ENCODE measurements at places on chromosomes 7 and 10.

DNA sequence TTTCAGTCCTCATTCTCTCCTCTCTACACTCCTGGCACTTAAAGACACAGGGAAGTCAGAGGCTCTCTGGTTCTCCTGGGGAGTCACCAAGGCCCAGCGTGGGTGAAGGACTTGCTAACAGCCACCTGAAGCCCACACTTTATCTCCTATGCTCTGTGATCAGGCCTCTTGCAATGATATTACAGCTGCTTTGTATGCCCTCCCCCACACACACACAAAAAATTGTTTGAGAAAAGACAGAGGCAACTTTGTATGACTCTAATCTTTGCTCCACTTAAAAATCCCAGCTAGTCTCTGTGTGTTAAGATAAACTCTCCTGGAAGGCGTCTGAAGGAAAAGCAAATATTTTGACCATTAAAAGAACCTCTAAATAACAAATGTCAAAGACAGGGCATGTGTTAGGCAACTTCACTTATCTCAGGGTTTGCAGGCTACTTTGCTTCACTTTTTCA is 507.2 kb downstream of the TNS3 start:
- no peak for DNase-seq

- DNase-seq: no peak
Measured at GRCh38 chr10:49039409-49039808, 75.9 kb downstream of the VSTM4 start.

GRCh38 chr7:77362905-77363304 is 53.2 kb downstream of the GSAP start:
- no peak for DNase-seq

- DNase-seq: no peak
Measured at GRCh38 chr10:70481831-70482530, 3.4 kb downstream of the PALD1 start.

DNA sequence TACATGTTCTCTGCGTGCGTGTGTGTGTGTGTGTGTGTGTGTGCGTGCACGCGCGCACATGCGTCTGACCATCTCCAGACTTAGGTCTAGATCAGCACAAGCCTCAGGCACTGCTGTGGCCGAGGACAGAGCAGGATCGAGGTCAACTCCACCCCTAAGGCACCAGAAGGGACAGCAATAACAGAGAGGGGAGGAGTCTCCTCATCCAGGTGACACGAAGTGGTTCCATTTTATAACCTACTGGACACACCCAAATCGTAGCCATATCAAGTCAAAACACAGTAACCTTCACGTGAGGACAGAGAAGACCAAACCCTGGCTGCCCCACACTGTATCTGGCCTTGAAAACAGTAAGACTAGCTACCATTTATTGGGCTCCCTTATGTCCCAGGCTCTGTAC is 224.1 kb downstream of the FGFR2 start:
- DNase-seq: no peak

GRCh38 chr7:130118294-130118693 is 48.0 kb downstream of the KLHDC10 start:
- no peak for DNase-seq

DNA sequence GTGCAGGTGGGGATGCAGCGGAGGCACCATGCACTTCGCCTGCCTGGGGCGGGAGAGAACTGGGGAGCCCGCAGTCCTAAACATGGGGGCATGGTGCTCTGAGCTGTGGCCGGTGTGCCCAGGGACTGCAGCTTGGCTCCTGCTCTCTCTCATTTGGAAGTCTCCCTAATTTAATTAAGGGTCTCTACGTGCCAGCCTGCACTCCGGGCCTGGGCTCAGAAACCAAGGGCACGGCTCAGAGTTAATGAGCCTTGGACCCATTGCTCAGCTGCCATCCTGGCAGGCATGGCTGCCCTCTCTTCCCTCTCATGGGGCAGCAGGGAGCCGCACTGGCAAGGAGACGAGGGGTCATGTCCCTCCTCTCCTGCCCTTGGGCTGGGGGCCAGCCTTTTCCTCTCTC is 115.6 kb downstream of the CDH23 start:
- DNase-seq: no peak

GRCh38 chr7:123998921-123999320 is 33.9 kb downstream of the TMEM229A start:
- DNase-seq: no peak

All from T-helper 22 cell (primary cell).